Motor neuron (in vitro differentiated cells): ENCODE measurements at places on chromosomes 6 and 20. TPM values are rescaled to one million over a fixed set of nuclear protein-coding genes. Genes with fewer than 3 reads are reported as not detected.

The CENPW gene
- 29.9 and 31.5 TPM in 2 replicates for total RNA-seq

- no peak for ATAC-seq
These were observed 112.3 kb upstream of the ESR1 start for GRCh38 chr6:151695156-151695555.

The UST gene
- total RNA-seq, result 22.9 and 26.4 TPM in 2 replicates

The ZNF165 gene
- total RNA-seq, result 0.99 and 1.0 TPM in 2 replicates

GRCh38 chr6:63839485-63839884 is 203.9 kb downstream of the PHF3 start:
- ATAC-seq, result no peak

DNA sequence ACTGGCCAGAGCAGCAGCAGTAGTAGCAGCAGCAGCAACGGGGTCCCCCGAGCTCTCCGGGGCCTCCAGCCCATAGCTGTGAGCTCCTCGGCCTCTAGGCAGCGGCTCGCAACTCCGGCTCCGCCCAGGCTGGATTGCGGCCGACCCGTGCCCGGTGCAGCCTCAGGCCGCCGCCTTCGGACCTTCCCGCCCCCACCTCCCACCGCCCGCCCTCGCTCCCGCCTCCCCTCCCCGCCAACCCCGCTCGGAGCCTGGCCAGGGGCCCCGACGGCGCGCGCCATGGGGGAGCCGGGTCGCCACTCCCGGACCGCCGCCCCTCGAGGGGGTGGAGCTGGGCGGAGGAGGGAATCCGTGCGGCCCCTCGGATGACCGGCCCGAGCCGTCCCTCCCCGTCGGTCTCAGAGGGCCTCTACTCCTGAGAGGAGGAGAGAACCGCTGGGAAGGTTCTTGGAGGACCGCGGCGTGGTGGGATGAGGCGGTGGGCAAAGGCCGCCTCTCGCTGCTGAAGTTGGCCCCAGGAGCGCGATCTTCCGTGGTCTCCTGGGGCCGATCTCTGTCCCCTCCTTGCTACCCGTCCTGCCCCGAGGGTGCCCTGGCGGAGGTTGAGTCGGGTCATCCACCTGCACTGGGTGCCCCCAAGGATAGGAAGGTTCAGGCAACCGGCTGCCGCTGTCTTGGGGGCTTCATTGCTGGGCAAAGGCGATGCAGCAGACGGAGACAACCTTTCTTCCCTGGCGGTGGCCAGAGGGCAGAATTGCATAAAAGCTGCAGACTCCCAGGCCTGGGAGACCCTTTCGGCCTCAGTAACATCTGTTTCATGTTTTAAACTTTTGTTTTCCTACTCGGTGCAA is at the start of gene ADAM33:
ADAM33 (minus strand) TSS at position 80 of the 851 bp plus-strand sequence; CDS start at position 74, 6 bp downstream.
- peak; percentile 56 for ATAC-seq

- ATAC-seq, result no peak
These were observed 3.8 kb downstream of the PDRG1 start for GRCh38 chr20:31948008-31948407.

DNA sequence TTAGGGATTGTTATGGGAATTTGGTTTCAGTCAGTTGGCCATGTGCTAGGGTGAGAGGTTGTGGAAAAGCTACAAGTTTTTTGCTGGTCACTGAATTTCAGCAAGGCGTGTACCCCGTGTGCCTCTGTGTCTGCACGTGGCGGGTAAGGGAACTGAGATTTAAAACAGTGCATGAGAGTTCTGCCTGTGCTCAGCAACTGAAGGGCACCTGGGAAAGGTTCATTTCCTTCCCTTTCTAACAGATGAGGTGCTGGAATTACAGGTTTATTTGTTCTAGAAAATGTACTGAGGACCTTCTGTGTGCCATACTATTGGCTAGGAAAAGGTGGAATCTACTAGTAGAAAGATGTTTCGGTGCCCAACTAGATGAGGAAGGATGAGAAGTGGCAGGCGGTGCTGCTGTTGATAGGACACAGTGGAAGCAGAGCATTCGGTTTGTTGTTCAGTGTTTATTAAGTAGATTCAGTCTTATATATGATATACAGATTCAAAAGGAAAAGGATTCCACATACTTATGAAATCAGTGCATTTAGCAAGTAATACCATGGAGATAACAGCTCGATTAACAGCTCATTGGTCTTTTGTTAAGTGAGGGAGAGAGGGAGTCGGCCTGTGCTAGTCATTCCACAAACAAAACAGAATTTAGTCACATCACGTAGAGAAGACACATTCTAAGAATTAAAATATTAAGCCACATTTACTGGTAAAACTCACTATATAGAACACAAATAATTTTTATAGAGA is 84.7 kb downstream of the ASXL1 start:
- ATAC-seq, result no peak

The PGC gene
- not detected in 2 replicates for total RNA-seq

The COL10A1 gene
- 4.5 and 5.4 TPM in 2 replicates for total RNA-seq

The AIG1 gene
- 22.5 and 27.2 TPM in 2 replicates for total RNA-seq

- ATAC-seq, result no peak
These were observed 49.8 kb upstream of the FANCE start for GRCh38 chr6:35402136-35402855.

The TSBP1 gene
- total RNA-seq, result 0.63 TPM in 1 of 2 replicates, not detected in the other

- no peak for ATAC-seq
These were observed 171.0 kb upstream of the CITED2 start for GRCh38 chr6:139545206-139546105.
